ENCODE measurements at places on chromosomes 6 and 20.

DNA sequence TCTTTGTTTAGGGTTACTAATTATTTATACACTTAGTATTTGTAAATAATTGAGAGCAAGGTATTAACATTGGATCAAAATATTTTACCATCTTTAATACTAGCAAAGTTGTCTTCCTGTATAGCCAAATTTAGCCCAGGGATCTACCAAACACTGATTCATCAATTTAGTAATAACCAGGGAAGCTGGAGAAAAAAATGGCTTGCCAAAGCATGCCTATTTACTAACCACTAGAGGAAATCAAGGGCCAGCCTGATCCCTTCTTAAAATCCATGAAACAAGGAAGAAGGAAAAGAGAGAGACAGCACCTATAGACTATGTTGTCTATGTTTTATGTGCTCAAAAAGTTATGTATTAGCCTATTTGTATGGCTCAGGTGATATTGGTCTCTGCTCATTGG is 450.3 kb upstream of the GJE1 start:
- DNase-seq, result no peak

DNA sequence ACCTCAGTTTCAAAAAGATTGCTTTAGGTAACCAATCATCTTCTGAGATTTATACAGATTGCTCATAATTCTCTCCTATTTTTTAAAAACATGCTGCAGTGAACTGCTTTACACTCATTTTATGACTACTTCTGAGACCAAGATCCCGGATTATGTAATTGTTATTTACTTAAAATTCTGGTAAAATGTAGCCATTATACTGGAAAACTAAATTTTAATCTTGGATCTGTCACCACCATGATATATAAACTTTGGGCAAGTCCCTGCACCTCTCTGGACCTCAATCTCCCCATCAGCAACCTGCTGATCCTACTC is 477 bp upstream of the PROCR start:
- no peak for DNase-seq

GRCh38 chr6:117497237-117497636 is 14.8 kb downstream of the DCBLD1 start:
- no peak for DNase-seq

- no peak for DNase-seq
Observed at GRCh38 chr6:32774426-32774825, 11.1 kb upstream of the HLA-DQB2 start.

GRCh38 chr6:124604719-124605118 is 357.5 kb upstream of the RNF217 start:
- no peak for DNase-seq

- DNase-seq, result no peak
Observed at GRCh38 chr20:59572515-59572914, 31.8 kb upstream of the PHACTR3 start.

GRCh38 chr6:32614366-32615081 is 22.7 kb upstream of the HLA-DQA1 start:
- no peak for DNase-seq

DNA sequence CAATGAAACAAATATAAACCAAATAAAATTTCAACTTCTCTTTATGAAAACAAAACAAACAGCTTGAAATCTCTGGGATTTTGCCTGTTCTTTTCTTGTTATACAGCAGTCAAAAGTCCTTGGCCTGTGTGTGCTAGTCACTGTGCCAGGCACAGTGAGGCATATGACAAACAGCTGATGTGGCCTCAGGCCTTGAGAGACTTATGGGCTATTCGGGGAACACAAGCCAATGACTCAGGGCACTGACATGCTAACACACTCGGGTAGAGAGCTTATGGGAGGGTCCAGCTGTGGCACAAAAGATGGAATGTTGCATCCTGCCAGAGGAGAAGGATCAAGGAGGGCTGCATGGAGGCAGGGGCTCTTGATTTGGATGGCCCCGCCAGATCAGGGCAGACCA is 95.4 kb upstream of the NKX2-2 start:
- no peak for DNase-seq

- peak; percentile 58 for DNase-seq
Observed at GRCh38 chr20:62804021-62804626, 511 bp upstream of the OGFR start.

GRCh38 chr20:40488401-40488800 is 200.6 kb downstream of the MAFB start:
- no peak for DNase-seq

DNA sequence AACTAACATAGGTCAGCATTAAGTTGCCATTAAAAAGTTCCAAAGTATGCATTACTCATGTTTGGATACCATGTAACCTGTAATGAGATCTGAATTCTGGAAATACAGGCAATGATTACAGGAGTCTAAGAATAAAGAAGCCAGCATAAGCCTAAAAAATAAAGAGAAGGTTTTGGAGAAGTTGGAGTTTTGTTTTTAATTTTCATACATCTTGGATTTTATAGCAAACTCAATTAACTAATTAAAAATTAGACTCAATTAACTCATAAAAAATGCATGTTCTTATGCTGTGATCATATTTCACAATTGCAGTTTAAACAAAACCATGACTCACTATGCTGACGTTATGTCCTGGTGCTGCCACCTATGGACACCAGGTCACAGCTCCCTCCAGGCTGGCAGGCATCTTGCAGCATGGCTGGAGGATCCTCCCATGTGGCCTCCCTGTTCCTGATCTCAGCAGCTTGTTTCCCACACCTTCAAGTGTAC is 648.8 kb upstream of the AGPAT4 start:
- DNase-seq, result no peak

DNA sequence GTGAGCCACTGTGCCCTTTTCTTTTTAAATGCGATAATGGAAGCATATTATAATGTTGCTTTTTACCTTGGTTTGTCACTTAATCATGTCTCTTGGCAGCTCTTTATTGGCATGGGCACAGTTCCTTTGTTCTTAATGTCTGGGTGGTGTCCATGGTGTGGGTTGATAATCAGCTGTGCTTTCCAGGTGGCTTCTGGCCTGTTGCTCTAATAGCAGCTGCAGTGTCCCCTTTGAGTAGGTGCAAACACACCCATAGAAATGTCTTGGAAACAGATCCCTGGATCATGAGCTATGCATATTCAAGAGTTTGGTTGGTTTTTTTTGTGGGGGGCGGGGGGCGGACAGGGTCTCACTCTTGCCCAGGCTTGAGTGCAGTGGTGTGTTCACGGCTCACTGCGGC is 29.9 kb downstream of the EFCAB8 start:
- DNase-seq, result no peak

DNA sequence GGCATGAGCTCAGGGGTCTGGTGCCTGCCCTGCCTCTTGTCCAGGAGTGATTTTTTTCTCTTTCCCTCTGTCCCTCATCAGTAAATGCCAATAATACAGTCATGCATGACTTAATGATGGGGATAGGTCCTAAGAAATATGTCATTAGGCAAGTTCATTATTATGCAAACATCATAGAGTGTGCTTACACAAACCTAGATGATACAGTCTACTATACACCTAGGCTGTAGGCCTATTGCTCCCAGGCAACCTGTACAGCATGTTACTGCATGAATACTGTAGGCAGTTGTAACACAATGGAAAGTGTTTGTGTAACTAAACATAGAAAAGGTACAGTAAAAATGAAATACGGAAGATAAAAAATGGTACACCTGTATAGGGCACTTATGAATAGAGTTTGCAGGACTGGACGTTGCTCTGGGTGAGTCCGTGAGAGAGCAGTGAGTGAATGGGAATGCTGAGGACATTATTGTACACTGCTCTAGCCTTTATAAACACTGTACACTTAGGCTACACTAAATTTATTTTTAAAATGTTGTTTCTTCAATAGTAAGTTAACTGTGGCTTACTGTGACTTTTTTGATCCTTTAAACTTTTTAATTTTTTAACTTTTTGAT is 22.1 kb downstream of the PBOV1 start:
- no peak for DNase-seq

- DNase-seq, result no peak
Observed at GRCh38 chr6:41636833-41637193, 1.5 kb upstream of the MDFI start.

DNA sequence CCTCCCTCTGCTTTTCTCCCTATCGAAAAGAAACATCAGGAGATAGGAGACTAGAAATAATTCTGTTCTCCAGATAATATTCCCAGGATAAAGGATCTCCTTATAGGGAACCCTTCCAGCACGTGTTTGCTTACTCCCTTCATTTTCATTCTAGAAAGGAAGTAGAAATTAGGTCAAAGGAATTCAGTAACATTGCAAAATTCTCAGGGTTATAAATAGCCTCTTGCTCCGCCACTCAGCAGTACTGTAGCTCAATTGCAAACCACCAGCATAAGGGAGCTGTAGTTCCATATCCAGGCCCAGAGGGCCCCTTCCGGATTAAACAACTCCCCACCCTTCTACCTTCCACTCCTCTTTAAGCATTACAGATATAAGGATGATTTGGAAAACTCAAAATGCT is 6.2 kb downstream of the ELMO2 start:
- DNase-seq, result no peak

DNA sequence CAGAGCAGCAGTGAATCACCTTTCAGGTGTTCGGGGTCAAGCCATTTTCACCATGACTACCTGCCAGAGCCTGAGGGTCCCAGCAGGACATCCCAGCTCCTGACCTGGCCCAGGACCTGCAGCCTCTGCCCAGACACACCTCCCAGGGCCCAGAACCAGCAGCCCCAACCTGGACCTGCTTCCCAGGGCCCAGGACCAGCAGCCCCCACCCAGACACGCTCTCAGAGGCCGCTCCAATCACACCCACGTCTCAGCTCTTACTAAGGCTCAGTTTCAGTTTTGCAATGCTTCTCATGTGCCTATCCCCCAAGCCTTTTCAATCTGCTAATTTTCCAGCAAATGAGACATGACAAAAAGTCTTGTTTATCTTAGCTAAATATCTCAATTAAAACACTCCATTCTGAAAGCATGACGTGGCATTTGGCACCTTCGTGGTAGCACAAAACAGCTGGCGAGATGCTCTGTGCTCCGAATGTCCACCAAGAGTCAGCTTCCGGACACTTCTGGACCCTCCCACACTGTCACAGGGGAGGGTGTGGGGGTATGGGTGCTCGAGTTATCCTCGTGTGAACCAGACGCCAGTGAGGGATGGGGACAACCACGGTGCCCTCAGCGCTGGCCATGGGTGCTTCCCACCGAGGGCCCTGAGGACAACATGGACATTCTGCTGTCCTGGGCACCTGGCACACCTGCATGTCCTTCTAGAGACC is 253.2 kb downstream of the DLL1 start:
- DNase-seq, result no peak

GRCh38 chr6:156904176-156904967 is 127.2 kb downstream of the ARID1B start:
- no peak for DNase-seq

- DNase-seq, result no peak
Observed at GRCh38 chr6:84358581-84358980, 131.1 kb upstream of the CEP162 start.

DNA sequence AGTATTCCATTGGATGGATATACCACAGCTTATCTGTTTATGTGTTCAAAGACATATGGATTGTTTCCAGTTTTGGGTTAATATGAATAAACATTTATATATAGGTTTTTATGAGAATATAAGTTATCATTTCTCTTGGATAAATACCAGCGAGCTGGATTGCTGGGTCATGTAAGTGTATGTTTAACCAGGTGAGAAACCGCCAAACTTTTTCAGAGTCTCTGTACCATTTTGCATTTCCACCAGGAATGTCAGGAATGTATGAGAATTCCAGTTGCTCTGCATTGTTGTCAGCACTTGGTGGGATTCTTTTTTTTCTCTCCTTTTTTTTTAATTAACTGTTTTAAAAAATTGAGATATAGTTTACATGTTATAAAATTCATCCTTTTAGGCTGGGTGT is 52.1 kb downstream of the PHF20 start:
- DNase-seq, result no peak

GRCh38 chr6:12047304-12047703 is 35.2 kb downstream of the HIVEP1 start:
- DNase-seq, result peak; percentile 33
